ENCODE measurements at places on chromosomes 12 and 14.

GRCh38 chr14:22555384-22556011 lies 33.5 kb downstream of the DAD1 start:
- DNase-seq, result no peak

DNA sequence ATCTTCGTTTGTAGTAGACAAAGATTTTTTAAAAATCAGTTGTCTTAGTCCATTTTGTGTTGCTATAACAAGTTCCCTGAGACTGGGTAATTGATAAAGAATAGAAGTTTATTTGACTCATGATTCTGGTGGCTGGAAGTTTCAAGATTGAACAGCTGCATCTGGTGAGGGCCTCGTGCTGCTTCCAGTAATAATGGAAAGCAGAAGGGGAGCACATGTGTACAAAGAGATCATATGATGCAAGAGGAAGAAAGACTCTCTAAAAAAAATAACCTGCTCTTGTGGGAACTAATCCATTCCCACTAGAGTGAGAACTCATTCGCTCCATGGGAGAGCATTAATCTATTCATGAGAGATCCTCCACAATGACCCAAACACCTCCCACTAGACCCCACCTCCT lies 24.8 kb downstream of the MUCL1 start:
- DNase-seq, result no peak

DNA sequence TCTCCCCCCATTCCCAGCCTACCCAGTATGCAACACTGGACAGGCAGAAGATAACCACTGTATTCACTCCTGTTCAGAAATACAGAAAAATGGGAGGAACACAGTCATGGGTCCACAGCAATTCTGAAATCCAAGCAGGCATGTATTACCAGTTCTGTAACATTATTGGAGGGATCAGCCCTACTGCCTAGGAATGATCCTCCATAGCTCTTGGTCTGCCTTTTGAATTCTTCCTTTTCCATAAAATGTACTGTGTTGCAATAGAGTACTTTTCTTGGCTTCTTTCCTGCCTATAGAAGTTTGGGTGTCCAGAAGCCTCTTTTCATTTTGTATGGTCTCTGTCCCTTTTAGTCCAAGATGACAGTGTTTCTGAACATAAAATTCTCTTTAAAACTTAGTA lies 46.5 kb downstream of the SPATS2 start:
- no peak for DNase-seq

DNA sequence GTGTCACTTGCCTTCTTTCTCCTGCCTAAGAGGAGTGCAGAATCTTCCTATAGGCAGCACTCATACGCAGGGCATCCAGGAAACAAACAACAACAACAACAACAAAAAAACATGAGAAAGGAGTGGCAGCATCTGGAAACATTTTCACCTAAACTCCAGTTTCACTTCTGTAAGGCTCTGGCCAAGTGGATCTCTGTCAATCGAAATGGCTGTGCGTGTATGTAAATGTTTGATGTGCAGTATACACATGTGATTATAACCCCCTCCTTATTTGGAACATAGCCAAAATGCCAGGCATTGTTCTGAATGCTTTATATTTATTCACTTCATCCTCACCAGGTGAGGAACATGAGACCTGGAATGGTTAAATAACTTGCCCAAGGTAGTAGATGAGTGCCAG lies 76.8 kb downstream of the COX16 start:
- DNase-seq, result no peak

DNA sequence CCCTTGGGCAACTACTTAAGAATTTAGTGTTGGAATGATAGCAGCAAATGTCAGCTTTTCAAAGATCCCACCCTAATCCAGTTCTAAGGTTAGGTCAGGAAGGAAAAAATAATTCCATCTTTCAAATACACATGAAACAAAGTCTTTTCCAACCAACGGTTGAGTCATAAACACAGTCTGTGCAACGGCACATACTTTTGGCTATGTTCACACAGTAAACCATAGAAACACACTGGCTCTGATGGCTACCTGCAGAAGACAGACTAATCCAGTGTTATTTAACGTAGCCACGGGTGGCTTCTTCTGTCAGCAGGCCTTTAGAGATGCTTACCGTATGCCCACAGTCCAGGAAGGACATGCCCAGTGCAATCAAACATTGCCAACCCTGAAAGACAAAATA lies 35.7 kb downstream of the HIGD1C start:
- no peak for DNase-seq

DNA sequence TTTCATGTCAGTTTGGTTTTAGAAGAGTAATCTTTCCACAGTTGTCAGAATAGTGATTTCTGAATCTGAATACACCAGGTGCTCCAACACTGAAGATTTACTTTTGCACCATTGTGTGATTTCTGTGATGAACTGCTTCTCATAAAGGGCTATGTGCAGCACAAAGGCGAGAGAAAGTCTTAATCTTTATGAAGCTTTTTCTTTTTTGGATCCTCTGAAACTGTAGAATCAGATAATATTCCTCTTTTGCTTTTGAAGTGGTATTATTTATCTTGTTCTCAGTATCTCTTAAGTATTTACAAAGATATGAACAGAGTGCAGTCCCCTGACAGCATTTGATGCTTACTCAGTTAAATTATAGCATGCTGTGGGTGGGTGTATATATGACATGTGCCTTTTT lies 207.8 kb downstream of the NAV3 start:
- no peak for DNase-seq

DNA sequence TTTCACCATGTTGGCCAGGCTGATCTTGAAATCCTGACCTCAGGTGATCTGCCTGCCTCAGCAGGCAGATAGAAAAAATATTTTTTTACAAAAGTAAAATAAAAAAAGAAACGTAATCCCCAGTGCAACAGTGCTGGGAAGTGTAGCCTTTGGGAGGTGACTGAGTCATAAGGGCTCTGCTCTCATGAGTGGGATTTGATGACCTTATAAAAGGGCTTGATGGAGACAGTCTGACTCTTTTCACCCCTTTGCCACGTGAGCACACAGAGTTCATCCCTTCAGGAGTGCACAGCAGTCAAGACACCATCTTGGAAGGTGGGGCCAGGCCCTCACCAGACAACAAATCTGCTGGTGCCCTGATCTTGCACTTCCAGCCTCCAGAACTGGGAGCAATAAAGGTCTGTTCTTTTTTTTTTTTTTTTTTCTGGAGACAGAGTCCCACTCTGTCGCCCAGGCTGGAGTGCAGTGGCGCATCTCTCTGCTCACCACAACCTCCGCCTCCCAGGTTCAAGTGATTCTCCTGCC lies 24.7 kb upstream of the DYNC1H1 start:
- DNase-seq, result no peak

DNA sequence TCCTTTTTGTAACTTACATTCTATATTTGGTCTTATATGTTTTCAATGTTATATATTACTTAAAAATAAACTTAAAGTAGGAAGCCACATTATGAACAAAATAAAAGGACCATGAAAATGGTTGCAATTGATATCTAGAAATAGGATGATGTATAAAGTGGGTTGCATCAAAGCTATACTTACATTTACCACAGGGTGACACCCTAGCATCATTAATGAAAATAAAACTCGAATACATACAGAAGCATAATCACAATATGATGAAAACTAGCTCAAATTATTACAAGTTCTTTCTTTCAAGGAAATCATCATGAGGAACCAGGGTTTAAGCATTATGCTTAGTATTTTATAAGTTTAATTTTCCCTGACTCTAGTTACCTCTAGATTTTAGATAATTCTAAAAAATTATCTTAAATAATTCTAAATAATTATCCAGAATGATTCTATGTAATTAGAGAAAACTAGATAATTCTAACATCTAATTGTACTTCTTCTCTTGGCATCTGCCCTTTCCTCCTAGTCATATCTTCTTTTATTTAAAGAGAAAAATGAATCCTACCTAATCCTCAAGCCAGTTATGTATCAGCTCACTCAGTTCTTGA lies 31.2 kb downstream of the TAS2R7 start:
- no peak for DNase-seq

GRCh38 chr12:92342574-92342973 lies 196.9 kb upstream of the BTG1 start:
- no peak for DNase-seq

- no peak for DNase-seq
Measured at GRCh38 chr12:6752167-6752920, 597 bp downstream of the MLF2 start.

GRCh38 chr12:53389702-53390101 lies 9.7 kb downstream of the SP1 start:
- no peak for DNase-seq

DNA sequence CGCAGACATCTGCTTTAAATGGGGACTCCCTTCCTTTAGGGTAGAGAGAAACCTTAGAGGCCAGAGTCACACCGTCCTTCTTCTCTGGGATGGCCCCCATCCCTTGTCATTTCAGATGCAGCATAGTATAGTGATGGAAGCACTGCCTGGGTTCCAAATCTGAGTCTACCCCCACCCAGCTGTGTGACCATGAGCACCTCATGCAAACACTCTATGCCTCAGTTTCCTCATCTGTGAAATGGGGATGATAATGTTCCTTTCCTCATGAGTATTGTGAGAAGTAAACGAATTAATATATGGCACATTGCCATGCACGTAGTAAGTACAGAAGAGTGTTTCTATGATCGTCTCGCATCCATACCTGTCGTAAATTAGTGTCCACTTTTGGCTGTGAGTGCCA lies 241.9 kb downstream of the SLC41A2 start:
- no peak for DNase-seq

DNA sequence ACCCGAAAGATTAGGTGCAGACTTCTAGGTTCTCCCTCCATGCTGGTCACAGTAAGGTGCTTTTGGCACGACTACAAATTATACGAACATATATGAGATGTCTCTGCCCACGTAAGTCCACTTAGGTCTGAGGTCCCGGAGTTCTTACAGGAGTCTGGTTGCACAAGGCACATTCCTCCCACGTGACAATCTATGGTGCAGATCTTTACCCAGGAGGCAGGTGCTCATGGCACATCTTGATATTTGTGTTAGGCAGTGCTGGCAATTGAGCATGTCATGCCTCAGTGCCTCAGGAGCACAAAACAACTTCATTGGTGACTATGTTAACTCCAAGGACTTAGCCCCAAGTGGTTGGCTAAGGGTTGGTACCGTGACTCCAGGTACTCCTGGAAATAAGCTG lies 92.0 kb upstream of the AMN1 start:
- DNase-seq, result no peak

GRCh38 chr12:51399891-51400290 lies 8.7 kb upstream of the GALNT6 start:
- no peak for DNase-seq

- no peak for DNase-seq
Measured at GRCh38 chr14:68896132-68896531, 83.0 kb downstream of the ACTN1 start.

DNA sequence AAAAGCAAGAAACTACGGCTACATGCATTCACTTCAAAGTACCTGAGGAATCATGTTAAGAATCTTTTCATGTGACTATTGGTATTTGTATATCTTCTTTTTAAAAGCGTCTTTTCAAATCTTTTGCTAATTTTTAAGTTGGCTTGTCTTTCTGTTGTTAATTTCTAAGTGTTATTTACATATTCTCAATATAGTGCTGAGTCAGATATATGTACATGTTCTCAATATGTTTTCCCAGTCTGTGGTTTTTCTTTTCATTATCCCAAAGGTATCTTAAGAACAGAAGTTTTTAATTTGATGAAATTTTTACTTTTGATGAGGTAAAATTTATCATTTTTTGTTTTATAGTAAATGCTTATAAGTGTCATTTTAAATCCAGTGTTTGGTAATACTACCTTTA lies 24.0 kb downstream of the DCP1B start:
- DNase-seq, result no peak

DNA sequence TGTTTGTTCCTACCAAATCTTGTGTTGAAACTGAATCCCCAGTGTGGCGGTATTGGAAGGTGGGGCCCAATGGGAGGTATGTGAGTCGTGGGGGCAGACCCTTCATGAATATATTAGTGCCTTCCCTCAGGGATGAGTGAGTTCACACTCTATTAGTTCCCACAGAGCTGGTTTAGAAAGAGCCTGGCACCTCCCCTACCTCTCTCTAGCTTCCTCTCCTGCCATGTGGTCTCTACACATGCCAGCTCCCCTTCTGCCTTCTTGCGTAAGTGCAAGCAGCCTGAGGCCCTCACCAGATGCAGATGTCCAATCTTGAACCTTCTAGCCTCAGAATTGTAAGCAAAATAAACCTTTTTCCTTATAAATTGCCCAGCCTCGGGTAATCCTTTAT lies 105.8 kb downstream of the SPTSSA start:
- DNase-seq, result no peak

GRCh38 chr14:22333422-22334274 lies 255.4 kb downstream of the DAD1 start:
- DNase-seq, result peak; percentile 2
